GM20000 (cell line): ENCODE measurements at places on chromosomes 1 and 21.

- no peak for DNase-seq
Measured at GRCh38 chr1:94027721-94028515, 93.0 kb downstream of the ABCA4 start.

DNA sequence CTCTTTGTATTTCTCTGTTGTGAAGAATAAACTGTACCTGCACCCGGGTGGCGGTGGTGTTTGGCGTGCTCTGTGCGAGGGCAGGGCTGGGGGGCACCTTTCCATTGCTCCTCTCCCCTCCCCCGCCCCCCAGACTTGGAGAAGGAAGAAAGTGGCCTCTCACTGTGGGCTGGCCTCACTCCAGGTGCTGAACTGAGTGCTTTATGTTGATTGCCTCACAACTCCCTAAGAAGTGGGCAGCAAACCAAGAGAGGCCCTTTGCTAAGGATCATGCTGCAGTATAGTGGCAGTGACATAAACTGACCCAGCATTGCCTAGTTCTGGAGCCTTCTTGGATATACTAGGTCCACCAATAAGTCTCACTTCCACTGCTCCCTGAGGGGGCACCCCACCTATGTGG lies 20.2 kb downstream of the A3GALT2 start:
- no peak for DNase-seq

GRCh38 chr1:18646786-18647410 lies 16.3 kb downstream of the PAX7 start:
- DNase-seq = peak; percentile 43

DNA sequence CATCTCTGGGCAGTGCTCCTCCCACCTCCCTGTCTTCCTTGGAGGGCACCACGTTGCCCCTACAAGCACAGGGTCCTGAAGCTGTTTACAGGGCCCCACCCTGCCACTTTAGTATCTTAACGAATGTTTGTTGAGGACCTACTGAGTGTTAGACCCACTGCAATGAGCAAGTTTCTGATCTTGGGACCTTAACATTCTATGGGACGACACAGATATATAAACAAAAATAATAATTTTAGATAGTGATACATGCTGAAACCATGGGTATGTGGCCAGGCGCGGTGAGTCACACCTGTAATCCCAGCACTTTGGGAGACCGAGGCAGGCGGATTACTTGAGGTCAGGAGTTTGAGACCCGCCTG lies 10.1 kb downstream of the ENTREP3 start:
- DNase-seq = no peak

DNA sequence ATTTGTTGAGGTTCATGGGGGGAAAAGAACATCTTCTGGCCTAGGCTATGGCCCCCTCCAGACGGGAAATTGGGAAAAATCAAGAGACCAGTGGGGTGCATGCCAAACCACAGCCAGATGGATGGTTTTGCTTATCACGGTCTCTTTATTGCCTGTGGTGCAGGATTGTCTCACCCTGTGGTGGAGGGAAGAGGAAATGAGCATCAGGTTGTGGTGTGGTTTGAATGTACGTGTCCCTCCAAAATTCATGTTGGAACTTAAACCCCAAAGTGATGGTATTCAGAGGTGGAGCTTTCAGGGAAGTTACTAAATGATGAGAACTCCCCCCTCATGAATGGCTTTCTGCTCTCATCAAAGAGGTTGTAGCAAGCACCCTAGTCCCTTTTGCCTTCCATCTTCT lies 525.7 kb downstream of the NPHP4 start:
- DNase-seq = no peak

DNA sequence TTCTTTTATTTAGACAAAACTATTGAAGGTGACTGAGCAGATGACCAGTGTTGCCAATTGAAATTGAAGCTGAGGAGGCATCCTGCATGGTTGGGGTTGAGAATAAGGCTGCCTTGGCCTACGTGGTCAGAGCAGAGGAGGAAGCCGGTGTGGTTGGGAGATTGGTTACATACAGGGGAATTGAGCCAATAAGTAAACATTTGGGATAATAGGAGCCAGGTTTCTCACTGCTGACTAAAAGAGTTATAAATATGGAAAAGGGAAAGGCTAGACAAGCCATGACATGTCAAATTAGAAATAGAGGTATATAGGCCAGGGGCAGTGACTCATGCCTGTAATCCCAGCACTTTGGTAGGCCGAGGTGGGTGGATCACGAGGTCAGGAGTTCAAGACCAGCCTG lies 15.8 kb downstream of the SNX7 start:
- no peak for DNase-seq

DNA sequence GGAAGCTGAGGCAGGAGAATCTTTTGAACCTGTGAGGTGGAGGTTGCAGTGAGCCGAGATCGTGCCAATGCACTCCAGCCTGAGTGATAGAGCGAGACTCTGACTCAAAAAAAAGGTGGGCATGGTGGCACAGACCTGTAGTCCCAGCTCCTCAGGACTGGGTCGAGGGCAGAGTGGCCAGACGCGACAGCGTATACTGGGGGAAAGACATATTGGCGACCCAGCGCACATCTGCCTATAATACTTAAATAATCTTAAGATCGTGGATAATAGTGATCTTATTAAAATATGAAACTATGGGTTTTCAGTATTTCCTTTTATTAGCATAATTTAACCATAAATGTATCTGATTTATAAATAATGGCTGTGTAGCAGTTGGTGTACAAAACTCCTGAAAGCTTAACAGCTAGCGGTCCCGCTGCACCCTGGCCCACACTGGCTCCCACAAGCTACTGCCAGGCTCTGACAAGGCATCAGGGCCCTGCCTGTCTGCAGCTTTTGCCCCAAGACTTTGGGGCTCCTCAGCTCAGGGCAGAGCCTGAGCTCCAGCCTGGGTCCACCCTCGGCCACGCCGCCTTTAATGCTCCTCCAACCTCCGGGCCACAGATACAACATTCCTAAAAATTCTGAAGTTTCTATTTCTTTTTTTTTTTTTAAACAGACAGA lies 2.7 kb upstream of the AURKAIP1 start:
- DNase-seq = no peak

GRCh38 chr1:79220509-79220908 lies 214.0 kb upstream of the ADGRL4 start:
- DNase-seq = no peak

DNA sequence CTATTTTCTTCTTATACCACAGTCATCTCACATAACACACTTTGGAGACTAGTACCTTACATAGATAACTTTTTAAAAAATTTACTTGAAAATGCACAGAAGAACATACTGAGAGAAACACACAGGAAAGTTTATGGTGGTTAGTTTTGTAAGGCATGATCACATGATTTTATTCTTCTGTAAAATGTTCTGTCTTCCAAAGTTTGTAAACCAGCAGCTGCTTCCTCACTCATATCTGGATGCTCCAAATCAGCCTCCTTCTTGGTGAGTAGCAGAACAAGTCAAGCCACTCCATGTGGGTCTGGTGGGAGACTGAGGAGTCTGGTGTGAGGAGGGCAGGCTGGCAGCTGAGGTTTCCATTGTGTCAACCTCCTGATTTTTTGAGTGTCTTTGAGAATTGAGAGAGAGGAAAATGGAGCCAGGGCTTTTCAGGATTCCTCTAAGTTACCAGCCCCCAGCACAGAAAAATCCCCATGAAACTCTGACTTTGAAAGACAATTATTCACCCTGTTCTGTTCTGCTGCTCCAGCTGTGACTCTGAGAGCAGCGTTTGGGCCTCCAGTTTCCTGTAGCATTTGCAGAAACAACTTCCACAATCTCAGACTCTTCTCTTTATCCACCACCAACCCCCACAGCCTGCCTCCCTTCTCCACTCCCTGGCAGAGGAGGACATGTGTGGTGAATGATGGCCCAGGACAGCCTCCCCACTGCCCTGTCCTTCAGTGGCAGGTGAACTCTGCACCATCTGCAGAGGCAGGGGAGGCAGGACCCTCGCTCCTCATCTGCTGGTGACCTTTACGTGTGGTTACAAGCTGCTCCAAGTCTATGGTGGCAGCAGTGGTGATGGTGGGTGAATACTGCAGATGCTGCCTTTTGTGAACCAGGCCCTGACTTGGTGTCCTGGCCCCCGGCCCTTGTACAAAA lies 82.3 kb downstream of the FCRL5 start:
- no peak for DNase-seq

DNA sequence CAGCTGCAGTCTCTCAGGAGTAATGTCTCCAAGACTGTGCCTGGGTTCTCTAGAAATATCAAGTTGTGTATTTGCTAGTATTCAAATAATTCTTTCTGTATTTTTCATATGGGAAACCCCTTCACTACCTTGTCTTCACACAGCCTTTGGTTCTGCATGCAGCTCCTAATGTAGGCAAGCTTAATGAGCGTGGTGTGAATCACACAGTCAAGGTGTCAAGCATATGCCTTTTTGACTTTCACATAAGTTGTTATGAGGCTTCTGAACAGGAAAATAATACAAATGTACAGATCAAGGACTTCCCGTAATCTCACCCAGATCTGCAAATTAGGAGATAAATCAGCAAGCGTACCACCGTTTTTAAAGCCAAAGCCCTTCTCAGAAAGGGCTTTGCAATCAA lies at the start of gene FCRL3:
Gene FCRL3, minus strand, starts transcription at position 38 of the 400 bp plus-strand sequence. CDS start 280 bp downstream, outside the sequence.
- no peak for DNase-seq

DNA sequence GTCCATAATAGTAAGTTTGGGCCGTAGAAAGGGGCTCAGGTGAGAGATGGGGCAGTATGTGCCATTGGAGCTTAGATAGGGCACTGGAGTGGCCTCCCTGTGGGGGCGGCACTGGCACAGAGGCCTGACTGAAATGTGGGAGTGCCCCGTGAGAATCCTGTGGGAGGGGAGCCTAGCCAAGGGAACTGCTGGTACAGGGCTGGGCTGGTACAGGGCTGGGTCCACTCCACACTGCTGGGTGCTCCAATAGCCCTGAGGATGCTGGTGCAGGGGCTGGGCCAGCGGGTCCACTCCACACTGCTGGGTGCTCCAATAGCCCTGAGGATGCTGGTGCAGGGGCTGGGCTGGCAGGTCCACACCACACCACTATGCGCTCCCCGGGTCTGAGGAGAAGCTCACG lies 44.8 kb upstream of the PWP2 start:
- no peak for DNase-seq

DNA sequence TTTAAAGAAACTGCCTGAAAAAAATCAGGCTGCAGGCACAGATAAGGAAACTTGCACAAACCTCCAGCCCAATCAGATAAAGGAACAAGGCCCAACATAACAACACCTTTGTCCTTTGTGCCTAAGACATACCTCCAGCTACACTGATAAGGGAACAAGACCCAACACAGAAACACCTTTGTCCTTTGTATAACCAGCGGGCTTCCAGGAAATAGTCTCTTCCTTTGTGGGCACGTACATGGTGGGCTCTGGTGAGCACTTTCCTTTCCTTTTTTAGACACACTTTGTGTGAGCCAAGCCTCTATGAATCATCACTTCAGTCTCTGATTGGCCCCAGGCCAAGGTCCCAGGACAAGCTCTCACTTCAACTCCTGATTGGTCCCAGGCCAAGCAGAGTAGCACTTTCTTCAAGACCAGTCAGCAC lies 23.6 kb downstream of the ZNF670 start:
- no peak for DNase-seq

DNA sequence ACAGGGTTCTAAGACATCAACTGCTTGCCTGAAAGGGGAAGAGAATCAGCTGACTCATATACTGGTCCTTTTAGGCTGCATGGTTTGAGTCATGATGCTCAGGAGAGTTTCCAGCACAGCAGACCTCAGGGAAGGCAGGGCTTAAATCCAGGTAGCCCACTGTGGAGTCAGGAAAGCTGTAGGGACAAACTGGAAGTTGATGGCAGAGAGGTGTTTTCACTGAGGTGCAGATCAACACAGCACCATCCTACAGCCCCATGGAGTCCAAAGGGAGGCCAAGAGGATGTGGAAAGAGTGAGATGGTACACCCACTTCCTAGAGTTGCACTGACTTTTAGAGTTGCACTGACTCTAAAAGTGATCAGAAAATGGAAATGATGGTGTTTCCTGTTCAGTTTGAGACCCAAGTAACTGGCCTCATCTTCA lies 252.4 kb upstream of the DUSP10 start:
- DNase-seq = peak; percentile 21

DNA sequence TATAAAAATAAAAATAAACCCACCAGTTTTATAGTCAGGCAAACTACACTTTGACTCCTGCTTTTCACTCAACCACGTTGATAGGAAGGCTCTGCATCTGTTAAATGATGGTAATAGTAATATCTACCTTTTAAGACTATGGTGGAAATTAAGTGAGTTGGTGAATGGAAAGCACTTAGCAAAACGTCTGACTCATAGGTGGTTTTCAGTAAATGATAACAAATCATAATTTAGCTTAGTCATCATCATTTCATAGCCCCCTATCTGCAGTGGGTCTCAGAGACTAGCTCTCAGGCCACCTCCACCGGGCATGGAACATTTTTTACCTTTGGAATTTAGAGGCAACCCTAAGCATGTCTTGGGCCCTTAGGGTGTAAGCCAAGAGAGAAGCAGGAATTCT lies 160.0 kb downstream of the PDE4B start:
- no peak for DNase-seq

DNA sequence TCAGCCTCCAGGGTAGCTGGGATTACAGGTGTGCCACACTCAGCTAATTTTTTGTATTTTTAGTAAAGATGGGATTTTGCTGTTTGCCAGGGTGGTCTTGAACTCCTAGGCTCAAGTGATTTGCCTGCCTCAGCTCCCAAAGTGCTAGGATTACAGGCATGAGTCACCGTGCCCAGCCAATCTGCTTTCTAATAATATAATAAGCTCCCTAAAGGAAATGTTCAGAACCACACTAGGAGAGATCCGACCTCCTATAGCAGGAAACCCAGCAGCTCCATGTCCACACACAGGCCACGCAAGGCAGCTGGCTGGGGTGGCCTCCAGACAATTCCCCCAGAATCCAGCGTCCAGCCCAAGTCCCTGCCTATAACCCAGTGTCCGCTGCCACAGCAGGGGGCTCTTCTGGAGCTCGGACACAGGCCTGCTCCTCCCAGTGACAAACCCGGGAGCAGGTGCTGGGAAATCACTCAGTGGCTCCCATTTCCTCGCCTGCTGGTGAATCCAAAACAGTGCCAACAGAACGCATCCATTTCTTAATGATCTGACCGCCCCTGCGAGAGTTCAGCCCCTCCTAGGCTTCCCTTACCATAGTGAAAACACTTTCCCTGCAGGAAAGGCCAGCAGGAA lies 7.5 kb downstream of the RIPK4 start:
- DNase-seq = no peak

DNA sequence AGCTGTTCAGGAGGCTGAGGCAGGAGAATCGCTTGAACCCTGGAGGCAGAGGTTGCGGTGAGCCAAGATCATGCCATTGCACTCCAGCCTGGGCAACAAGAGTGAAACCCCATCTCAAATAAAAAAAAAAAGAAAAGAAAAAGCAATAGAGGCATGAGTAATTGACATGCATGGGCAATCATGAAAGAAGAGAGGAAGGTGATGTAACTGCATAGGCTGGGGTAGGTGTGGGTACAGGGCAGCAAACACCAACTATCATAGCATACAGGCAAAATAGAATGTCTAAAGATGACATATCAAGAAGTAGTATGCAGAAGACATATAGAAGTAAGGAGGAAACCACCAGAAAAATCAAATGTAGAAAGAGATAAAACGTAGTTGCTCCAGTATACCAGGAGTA lies 19.0 kb upstream of the MGST3 start:
- DNase-seq = no peak

DNA sequence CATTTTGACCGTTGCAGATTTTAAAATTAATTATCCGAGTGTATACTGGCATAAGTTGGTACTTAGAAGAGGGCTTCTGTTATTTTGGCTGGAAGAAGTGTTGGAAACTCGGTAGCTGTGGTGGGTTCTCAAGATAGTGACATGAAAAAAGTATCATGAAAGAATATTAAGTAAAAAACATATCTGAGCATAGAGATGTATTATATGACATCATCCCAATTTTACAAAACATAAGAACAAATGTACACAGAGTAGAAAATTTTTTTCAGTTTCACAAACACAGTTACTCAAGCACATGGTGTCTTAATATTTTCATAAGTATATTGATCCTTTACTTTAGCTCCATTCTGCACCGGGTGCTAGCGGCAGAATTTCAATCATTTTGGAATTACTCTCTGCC lies 684 bp downstream of the IFI16 start:
- DNase-seq = no peak
